ENCODE measurements at places on chromosomes 6 and 20. TPM values are rescaled to one million over a fixed set of nuclear protein-coding genes. Genes with fewer than 3 reads are reported as not detected.

DNA sequence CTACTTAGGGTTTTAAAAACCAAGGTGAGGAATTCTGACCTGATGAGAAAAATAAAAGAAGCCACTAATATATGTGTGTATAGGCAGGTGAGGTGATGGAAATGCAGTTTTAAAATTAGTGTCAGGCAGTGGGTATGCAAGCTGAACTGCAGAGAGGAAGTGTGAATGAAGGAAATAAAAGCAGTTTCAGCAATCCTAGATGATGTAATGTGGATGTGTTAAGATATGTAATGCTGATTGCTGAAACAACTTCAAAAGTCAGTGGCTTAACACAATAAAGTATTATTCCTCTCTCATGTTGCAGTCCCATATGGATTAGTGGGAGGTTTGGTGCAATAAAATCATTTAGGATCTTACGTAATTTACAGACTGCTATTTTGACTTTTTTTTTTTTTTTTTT lies 119.9 kb upstream of the ASCC3 start:
- DNase-seq = no peak

DNA sequence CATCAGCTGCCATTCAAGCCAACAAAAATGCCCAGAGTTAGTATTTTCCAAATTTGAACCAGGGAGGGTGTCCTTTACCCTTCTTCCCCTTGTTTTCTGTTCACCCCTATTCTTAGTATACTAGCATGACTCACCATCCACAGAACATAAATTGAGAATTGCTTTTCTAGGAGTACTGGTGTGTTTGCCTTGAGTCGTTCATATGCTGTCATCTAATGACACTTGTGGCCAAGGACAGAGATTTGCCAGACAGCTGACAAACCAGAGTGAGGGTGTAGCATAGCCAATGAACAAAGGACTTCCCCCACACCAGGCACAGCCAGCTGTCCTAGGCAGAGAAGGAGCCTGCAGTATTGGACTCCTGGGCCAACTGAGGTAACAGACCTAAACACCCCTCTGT lies 62.2 kb downstream of the FILIP1 start:
- DNase-seq = peak; percentile 31

DNA sequence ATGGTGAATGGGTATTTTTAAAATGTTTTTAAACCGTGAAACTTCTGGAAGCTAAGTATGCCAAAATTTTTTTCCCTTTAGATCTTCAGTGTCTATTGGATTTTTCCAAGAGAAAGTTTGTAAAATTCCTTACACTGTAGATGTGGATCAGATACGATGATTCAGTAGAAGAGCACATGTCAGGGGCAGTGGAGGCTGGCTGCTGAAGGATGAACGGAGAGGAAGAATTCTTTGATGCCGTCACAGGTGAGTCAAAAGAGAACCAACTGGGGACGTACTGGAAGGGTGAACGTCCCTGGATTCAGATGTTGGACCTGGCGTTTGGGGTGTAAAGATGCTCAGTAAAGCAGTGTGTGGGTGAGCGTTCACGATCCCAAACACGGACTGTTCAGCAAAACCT lies 17.7 kb downstream of the OSBPL2 start:
- DNase-seq = no peak

GRCh38 chr20:7935027-7935551 lies 5.2 kb downstream of the HAO1 start:
- DNase-seq = no peak

DNA sequence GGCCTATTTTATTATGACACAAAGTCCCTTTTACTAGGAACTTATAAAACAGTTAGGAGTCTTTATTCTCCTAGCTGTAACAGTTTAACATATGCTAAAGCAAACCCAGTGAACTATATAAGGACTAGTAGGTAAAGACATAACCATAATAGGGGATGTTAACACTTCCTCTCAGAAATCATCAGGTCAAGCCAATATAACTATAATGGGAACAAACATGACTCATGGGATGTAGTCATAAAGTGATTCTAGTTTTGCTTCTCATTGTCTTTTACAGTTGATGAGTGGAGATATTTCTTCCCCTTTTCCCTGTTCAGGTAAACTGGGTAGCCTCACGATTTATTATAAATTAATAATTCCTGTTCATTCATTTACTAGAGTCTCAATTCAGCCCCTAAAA lies 9.7 kb downstream of the PTCHD4 start:
- DNase-seq = no peak

DNA sequence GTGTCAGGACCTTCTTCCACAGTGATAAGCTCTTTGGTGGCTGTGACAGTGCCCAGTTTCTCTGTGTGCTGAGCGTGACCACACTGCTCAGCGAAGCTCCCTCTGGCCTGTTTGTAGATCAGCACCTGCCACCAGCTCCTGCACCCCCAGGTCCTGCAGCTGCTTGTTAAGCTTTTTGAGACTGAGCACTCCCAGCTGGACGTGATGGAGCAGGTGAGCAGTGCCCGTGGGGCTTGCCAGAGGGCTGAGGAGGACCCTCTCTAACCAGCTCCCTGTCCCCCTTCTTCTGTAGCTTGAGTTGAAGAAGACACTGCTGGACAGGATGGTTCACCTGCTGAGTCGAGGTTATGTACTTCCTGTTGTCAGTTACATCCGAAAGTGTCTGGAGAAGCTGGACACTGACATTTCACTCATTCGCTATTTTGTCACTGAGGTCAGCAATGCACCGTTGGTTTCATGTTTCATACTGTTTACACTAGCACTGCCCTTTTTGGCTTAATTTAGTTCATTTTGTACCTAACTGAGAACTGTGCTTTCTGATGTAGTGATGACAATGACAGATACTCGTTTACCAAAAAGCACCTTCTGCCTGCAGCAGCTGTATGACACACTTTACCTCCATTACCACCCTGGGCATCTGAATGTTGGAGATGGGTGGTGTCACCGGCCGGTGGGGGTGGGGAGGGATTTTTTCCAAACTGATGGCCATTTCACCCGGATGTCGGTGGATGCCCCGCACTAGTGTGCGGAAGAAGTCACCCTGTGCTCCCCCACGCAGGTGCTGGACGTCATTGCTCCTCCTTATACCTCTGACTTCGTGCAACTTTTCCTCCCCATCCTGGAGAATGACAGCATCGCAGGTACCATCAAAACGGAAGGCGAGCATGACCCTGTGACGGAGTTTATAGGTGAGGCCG lies 12.5 kb downstream of the NELFCD start:
- DNase-seq = no peak

GRCh38 chr6:16676978-16677377 lies 84.3 kb downstream of the ATXN1 start:
- DNase-seq = no peak

DNA sequence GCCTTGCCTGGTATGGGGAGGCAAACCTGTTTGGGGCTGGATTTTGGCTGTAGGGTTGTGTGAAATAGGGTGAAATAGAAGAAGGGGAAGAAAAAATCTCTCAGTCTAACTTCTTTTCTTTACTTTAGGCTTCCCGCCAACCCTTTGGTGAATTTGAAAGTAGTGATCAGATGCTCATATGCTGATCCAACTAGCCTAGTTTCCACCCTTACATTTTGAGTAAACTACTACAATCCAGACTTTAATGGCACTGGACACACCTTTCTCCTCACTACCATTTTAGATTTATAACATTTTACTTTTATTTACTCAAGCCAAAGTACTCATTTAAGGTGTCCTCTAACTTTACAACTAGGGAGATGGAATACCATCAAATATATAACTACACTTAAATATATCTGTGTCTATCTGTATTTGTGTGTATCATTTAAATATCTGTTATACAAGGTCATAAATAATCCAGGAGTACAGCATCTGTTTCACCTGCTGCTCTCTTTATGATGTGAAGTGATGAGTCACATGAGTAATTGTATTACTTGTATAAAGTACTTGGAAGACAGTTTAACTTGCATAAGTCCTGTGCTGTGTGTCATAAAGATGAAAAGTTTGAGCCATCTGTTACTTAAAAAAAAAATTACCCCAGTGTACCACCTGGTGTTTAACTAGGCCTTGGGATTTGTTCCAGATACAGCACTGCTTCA lies 172.1 kb downstream of the CDKAL1 start:
- no peak for DNase-seq

DNA sequence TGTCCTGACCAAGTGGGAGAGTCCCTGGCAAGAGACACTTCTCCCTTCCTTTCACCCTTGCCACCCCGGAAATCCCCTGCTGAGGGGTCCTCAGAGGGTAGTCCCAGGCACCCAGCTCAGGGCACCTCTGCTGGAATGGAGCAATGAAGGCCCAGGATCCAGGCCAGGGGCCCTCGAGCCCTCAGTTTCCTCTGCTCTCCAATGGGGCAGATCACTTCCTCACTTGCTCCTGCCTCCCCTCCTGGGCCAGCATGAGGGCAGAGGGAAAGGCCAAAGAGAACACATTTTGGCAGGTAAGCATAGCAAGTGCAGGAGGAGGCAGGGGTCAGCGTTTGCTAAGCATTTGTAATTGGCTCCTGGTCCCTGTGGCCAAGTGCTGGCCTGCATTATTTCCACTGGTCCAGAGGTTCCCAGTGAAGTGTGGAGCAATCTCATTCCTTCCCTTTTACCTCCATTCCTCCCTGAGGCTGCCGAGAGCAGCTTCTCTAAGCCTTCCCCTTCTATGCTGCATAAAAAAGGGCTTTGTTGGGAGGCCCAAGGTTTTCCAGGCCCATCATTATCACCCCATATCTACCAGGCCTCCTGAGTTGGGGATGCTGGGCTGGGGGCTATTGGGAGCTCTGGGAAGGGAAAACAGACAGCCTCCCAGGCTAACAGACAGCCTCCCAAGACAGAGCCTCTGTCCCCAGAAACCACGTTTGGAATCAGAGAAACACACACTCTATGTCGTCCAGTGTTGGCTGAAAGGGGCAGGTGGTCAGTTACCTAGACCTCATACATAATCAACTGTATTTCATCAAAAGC lies 28.8 kb upstream of the VEGFA start:
- no peak for DNase-seq

- DNase-seq = peak; percentile 90
Measured at GRCh38 chr6:28981833-28982475, 23.2 kb downstream of the ZNF311 start.

- DNase-seq = no peak
Measured at GRCh38 chr6:170268216-170269129, 22.4 kb downstream of the DLL1 start.

- no peak for DNase-seq
Measured at GRCh38 chr20:41853806-41854205, 235.6 kb upstream of the CHD6 start.

GRCh38 chr6:112933947-112934346 lies 586.8 kb downstream of the RFPL4B start:
- no peak for DNase-seq

DNA sequence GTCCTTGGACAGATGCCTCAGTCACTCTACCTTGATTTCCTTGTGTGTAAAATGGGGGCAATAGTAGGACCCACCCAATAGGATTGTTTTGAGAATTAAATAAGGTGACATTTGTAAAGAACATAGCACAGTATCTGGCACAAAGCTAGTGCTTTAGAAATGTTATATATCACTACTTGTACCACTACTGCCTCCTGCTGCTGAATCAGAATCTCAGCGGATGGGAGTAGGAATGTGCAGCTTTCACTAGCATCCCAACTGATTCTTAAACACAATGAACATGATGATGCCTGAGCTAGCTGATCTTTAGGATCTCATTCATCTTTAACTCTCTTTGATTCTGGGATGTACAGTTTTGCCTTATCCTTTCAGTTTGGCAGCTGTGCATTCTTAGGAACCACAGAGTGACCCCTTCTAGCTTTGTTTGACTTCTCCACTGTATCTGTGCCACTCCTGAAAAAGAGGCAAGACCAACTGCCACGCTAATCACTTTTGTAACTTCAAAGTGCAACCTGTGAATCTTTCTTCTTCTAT lies 7.2 kb downstream of the PBOV1 start:
- no peak for DNase-seq

- no peak for DNase-seq
Measured at GRCh38 chr6:32666420-32667300, at the start of gene HLA-DQB1. HLA-DQB1 (minus strand) TSS chr6:32666657; CDS start chr6:32666607, 50 bp downstream.

- DNase-seq = no peak
Measured at GRCh38 chr6:87756858-87757257, 54.8 kb upstream of the AKIRIN2 start.

DNA sequence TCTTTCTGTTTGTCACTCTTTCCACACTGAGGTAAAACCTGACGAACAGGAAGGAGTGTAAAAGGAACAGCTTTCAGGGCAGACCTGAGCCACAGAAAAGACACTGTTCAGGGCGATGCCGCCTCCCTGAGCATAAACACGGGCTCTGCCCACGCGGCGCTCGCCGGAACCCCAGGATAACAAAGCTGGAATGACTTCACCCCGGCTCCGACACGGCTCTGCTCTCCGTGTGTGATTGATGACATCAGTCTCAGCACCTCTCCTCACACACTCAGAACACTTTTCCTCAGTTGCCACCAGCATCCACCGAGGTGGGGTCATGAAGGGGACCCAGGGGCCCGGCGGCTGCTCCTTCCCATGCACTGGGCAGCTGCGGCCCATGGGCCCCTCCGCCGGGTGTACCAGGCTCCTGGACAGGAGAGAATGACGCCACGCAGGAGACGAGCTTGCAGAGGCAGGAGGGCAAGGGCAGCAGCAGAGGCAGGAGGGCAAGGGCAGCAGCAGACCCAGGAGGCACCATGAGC lies 43.6 kb downstream of the DLL1 start:
- no peak for DNase-seq

DNA sequence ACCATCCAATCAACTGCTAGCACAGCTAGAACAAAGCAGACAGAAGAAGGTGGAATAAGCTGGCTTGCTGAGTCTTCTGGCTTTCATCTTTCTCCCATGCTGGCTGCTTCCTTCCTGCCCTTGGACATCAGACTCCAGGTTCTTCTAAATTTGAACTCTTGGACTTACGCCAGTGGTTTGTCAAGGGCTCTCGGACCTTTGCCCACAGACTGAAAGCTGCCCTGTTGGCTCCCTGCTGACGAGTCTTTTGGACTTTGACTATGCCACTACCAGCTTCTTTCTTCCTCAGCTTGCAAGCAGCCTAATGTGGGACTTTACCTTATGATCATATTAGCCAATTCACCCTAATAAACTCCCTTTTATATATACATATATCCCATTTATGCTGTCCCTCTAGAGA lies 164.1 kb upstream of the GJE1 start:
- DNase-seq = no peak

GRCh38 chr20:37529214-37529967 lies 1.7 kb upstream of the BLCAP start:
- no peak for DNase-seq

CRISP2 gene
- polyA plus RNA-seq = not detected

MAK gene
- polyA plus RNA-seq = 0.84 TPM

All from hindlimb muscle (tissue), 1 donor.